ENCODE measurements at places on chromosomes 7 and 10. TPM values are rescaled to one million over a fixed set of nuclear protein-coding genes. Genes with fewer than 3 reads are reported as not detected.

GRCh38 chr7:74449809-74450397 lies 3.8 kb upstream of the GTF2IRD1 start:
- peaks cover 7% of the 10 kb centered on the region for H3K4me1 ChIP-seq
- no peak overlapping the region for H3K27ac ChIP-seq
- H3K27me3 ChIP-seq: no peaks in the 10 kb centered on the region
- DNase-seq: no peak

TMEM184A gene
- total RNA-seq: 1.5 TPM

GATA3 gene
- not detected for total RNA-seq

DNA sequence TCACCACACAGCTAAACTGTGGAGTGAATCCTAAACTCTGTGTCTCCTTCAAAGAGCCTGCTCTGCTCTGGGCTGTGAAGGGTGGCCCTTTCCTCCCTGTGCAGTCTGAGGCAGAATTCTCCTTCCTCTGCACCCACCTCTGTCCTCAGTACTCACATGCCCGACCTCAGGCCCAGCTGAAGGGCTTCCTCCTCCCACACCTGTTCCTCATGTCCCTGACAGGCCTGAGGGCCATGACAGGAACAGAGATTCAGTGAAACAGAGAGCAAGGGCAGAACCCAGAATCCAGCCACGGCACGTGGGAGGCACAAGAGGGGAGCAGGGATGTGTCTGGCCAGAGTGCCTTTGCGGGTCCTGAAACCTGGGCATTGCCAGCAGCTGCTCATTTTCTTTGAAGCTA lies 13.9 kb downstream of the CREB3L2 start:
- peak overlapping the region; percentile 96 for H3K27ac ChIP-seq
- no peaks in the 10 kb centered on the region for H3K27me3 ChIP-seq
- DNase-seq: no peak
- H3K4me1 ChIP-seq: peaks cover 98% of the 10 kb centered on the region
- no peak overlapping the region for H3K4me3 ChIP-seq

DNA sequence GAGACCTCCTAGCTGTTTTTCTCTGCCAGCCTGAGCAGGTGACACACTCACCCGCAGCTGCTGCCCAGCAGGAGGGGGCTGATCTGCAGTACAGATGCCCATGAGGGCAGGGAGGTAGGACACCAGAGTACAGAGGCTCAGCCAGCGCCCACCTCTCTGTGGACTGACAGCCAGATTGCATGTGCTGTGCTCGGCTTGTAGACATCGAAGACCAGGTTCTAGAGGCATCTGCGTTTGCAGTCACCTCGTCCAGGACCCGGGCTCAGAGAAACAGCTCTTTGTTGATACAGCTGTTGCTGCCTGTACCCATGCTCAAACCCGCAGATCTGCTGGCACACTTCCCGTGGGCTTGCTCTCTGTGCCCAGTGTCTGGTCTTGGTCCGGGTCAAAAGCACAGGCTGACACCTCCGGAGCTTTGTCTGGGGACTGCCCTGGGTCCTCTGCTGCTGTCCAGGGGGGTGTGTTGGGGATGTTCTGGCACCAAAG lies 224.7 kb downstream of the GLRX3 start:
- no peaks in the 10 kb centered on the region for H3K27me3 ChIP-seq
- no peaks in the 10 kb centered on the region for H3K36me3 ChIP-seq
- H3K4me3 ChIP-seq: no peak overlapping the region
- DNase-seq: no peak

GRCh38 chr10:126277181-126277580 lies 111.1 kb downstream of the ADAM12 start:
- no peaks in the 10 kb centered on the region for H3K36me3 ChIP-seq
- H3K27ac ChIP-seq: no peak overlapping the region
- no peaks in the 10 kb centered on the region for H3K4me1 ChIP-seq
- no peak for DNase-seq
- H3K27me3 ChIP-seq: no peaks in the 10 kb centered on the region

NUPR2 gene
- total RNA-seq: not detected

SLIT1 gene
- total RNA-seq: 0.14 TPM

C10orf53 gene
- total RNA-seq: not detected

DNA sequence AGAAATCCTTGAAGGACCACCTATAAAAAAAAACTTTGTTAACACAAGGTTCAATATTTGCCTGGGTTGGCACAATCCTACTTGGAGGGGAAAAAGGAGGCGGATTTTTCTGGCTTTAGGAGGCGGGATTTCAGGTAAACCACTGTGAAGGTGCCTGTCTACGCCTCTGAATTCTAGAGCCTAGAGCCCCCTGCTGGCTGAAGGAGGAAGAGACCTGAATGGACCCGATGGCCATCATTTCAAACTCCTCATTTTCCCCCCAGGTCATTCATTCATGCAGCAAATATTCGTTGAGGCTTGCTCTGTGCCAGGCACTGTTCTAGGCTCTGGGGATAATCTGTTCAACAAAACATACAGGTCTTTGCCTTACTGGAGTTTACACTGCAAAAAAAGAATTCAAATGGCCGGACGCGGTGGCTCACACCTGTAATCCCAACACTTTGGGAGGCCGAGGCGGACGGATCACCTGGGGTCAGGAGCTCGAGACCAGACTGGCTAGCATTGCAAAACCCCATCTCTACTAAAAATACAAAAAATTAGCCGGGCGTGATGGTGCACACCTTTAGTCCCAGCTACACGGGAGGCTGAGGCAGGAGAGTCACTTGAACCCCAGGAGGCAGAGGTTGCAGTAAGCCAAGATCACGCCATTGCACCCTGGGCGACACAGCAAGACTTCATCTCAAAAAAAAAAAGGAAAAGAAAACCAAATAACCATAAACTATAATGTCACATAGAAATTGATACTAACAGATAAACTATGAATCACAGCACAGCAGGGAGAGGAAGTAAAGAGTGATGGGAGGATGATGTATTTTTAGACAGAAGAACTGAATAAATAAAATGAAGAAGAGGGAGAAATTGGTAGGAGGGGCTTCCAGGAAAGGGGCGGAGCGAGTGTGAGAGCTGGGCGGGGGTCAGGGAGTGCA lies 90.1 kb upstream of the NFE2L3 start:
- no peak overlapping the region for H3K4me3 ChIP-seq
- no peaks in the 10 kb centered on the region for H3K36me3 ChIP-seq
- H3K27ac ChIP-seq: no peak overlapping the region
- no peaks in the 10 kb centered on the region for H3K4me1 ChIP-seq

GRCh38 chr7:80294346-80294745 lies 159.7 kb downstream of the GNAI1 start:
- H3K4me3 ChIP-seq: no peak overlapping the region
- no peak for DNase-seq
- no peaks in the 10 kb centered on the region for H3K36me3 ChIP-seq
- no peak overlapping the region for H3K27ac ChIP-seq
- H3K27me3 ChIP-seq: no peaks in the 10 kb centered on the region
- no peaks in the 10 kb centered on the region for H3K4me1 ChIP-seq

Measured in thoracic aorta (tissue), 2 donors.